ENCODE measurements at places on chromosomes 7 and 10.

GRCh38 chr10:4372601-4373000 is 453.4 kb upstream of the AKR1E2 start:
- peak; percentile 98 for DNase-seq

DNA sequence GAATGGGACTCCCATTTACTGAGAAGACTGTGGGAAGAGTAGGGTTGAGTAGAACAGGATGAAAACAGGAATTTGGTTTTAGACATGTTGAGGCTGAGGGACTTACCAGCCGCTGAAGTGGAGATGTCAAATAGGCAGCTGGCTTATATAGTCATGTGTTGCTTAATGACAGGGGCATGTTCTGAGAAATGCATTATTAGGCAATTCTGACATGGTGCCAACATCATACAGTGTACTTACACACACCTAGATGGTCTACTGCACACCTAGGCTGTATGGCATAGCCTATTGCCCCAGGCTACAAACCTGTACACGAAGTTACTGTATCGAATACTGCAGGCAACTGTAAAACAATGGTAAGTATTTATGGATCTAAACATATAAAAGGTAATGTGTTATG is 17.5 kb downstream of the ARL3 start:
- no peak for DNase-seq

- DNase-seq, result no peak
These were observed 289.1 kb downstream of the CNTNAP2 start for GRCh38 chr7:146405737-146406136.

DNA sequence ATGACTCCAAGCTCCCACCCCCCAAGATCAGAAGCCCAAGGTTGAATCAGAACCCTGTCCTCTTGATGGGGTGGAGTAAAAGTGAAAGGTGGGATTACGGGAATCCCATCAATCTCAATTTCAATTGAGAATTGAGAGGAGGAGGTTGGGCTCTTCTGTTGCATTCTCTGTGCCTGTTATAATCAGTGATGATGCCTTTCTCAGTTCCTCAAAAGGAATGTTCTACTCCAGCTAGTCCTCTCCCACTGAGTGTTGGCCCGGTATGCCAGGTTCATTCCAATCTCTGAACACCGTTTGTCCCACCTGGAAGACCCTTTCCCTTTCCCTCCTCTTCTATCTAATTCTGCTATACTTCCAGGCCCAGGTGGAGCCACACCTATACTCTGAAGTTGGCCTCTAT is 17.2 kb upstream of the XPNPEP1 start:
- DNase-seq, result no peak

- no peak for DNase-seq
These were observed 330.0 kb downstream of the ARL4A start for GRCh38 chr7:13017333-13017857.

GRCh38 chr7:74058486-74058885 is 25.1 kb upstream of the LIMK1 start:
- DNase-seq, result no peak

DNA sequence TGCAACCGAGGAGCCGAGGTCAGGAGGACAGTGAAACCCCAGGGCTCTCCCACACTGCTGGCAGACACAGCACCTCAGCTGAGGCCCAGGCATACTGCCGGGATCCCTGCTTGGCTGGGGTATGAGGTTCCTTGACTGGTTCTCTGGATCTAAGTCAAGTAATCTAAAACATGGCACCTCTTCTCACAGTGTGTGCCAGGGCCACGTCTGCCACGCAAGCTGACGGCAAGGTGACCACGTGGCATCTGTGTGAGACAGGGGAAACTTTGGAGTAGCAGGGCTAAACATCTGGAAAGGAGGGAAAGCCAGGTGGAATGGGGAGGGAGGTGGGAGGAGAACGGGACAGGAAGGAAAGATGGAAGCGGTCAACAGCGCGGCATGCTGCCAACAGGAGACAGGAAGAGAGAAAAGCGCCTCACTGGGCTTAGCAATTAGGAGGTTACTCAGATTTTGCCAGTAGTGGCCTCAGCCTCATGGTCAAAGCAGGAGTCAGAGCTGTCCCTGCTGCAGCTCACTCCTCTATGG is 103.7 kb downstream of the CXCL12 start:
- no peak for DNase-seq

GRCh38 chr10:123044391-123044790 is 35.6 kb downstream of the ACADSB start:
- no peak for DNase-seq

GRCh38 chr10:130234171-130234965 is 98.2 kb downstream of the GLRX3 start:
- DNase-seq, result no peak

DNA sequence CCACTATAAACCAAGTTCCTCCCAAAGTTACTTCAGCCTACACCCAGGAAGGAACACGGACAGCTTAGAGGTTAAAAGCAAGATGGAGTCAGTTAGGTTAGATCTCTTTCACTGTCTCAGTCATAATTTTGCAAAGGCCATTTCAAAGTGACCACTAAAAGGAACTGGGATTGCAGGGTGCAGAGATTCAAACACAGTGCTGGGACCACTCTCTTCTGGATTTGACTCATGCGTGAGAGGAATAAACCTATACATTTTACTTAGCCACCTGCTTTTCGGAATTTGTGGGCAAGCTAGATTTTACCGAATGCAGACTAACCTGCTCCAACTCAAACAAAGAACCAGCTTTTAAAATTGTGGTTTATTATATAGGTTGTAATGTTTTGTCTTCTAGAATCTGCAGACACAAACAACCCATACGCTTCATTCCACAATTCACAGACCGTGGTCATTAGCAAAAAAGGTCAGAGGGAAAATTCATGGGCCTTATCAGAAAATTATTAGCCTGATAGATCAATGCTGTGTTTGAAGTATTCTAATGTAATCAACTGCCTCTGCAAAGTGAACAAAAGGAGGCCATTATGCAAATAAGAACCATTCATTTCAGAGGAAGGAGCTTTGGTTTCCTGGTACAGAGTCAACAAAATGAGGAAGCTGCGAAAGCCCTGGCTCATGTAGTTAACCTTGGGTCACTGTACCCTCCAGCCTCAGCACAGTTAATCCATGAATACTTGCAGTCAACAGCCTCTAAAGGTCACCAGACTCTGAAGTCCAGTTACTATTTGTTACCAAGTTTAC is 342.7 kb upstream of the KLF6 start:
- no peak for DNase-seq

- DNase-seq, result no peak
These were observed 44.5 kb downstream of the LRRC18 start for GRCh38 chr10:48894911-48895802.

- DNase-seq, result no peak
These were observed 318.0 kb downstream of the C7orf25 start for GRCh38 chr7:42593860-42594259.

DNA sequence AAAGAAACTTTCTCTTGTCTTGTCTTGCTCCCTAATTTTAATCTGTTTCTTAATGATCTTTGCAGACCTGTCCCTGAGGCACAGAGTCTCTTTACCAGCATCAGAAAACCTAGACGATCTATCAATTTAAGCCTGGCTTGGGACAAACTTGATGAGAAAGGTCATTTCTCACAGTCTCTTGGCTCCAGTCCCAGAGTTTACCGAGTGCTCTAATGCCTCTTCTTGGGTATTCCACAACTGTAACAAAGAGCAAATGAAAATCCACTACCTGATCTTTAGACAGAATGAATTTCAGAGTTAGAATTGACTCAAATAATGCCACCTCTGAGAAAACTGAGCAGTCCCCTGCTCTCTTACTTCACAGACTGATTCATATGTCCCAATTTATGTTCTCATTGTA is 106.4 kb upstream of the DNAJB12 start:
- DNase-seq, result no peak

- no peak for DNase-seq
These were observed 21.3 kb downstream of the CPA1 start for GRCh38 chr7:130401578-130401977.

GRCh38 chr7:154892459-154892858 is 110.5 kb downstream of the PAXIP1 start:
- no peak for DNase-seq

DNA sequence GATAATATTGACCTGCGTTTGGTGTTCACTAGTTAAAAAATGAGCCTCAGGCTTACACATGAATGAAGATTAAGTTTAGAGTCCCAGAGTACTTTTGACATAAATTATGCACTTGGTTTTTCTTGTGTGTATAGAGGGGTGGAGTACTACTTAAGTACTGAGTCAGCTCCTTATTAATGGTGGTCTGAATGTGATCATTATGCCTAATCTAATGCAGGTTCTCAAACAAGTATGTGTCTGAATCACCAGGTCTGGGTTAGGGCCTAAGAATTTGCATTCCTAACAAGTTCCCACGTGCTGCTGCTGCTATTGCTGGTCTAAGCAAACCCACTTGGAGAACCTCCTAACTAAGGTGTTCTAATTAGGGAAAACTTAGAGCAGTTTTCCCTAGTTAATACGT is 30.7 kb upstream of the STOX1 start:
- DNase-seq, result no peak

DNA sequence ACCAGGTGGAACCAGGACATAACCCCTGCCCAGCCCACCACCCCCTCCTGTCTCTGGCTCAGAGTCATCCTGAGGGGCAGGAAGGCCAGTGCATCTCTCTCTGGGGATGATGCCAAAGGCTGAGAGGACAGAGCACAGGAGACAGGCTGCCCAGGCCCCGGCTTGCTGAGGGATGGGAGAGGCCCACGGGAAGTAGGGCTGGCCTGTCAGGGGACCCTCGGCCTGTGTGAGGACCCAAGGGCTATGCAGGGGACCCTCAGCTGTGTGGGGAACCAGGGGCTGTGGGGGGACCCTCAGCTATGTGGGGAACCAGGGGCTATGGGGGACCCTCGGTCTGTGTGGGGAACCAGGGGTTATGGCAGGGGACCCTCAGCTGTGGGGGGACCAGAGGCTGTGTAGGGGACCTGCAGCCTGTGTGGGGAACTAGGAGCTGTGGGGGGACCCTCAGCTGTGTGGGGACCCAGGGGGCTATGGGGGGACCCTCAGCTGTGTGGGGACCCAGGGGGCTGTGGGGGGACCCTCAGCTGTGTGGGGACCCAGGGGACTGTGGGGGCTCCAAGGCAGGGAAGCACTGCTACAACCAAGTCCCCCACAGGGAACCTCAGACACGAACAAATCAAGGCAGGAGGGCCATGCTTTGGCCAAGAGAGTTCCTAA is 27.7 kb downstream of the EBF3 start:
- no peak for DNase-seq

DNA sequence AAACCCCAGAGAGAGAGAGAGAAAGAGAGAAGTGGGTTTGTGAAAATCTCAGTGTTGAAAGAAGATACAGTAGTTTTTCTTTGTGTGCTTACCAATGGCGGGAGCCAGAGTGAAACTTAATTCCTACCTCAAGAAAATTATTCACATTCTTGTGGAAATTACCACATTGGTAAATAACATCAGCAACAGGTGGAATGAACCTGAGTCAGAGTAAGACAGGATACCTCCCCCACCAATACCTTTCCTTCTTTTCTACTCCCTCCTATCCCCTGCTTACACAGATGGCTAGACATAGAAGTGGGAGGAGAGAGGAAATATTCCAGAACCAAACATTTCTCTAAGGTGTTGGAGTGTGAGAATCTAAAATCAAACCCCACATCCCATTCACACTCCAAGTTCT is 793.9 kb downstream of the SORCS3 start:
- DNase-seq, result no peak

- no peak for DNase-seq
These were observed 527.4 kb upstream of the VSTM2A start for GRCh38 chr7:54014765-54015164.

GRCh38 chr7:146116521-146117222 is at the start of gene CNTNAP2:
CNTNAP2 (plus strand) TSS chr7:146116801; CDS start chr7:146116877, 76 bp downstream.
- no peak for DNase-seq

DNA sequence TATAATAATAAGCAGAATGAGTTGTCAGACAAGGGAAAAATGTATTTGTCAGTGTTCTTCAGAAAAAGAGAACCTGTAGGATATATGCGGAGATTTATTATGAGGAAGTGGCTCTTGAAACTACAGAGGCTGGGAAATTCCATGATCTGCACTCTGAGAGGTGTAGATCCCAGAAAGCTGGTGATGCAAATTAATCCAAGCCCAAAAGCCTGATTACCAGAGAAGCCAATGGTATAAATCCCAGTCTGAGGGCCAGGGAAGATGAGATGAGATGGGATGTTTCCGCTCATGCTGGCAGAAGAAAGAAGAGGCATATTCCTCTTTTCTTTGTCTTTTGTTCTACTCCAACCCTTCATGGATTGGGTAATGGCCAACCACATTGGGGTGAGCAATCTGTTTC is 732.8 kb upstream of the IGFBP3 start:
- DNase-seq, result no peak

DNA sequence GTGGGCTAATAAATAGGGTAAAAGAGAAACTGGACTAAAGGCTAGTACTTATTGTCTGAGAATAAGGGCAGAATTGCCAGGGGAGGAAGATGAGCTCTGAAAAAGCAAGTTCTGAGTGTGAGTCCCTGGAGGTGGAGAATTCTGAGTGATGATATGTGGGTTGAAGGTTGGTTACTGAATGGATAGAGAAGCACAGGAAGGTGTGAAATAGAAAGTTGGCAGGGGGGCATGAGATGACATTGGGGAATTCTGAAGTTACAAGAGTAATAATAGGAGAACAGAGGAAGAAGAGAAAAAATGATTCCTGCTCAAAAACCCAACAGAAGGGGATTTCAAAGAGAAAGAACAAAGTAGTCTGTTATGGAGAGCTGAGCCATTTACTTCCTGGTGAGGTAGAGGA is 76.9 kb downstream of the PRKCQ start:
- no peak for DNase-seq

- DNase-seq, result no peak
These were observed 417.9 kb upstream of the KLF6 start for GRCh38 chr10:4202938-4203337.

GRCh38 chr10:25294032-25294926 is 119.5 kb downstream of the GPR158 start:
- DNase-seq, result no peak

DNA sequence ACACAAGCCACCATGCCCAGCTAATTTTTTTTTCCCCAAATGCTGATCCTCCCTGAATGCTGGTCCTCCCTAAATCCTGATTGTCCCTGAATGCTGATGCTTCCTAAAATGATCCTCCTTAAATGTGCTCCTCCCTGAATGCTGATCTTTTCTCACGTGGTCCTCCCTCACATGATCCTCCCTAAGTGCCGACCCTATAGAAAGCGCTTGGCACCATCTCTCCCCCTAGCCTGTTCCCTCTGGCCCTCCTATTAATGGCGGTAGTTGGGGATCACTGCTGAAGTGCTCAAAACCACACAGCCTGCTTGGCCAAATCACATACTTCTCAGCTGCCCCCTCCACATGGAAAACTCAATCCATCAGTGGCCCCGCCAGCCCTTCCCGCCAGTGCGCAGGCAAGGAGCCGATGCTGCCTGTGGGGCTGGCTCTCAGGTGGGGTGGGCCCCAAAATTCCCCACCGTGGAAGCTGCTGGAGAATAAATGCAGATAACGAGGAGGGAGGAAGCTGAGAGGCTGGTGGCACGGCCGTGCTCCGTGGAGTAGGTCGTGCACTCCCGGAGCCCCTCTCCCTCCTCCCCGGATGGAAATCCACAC is 42.9 kb downstream of the COL26A1 start:
- DNase-seq, result no peak

- DNase-seq, result no peak
These were observed 79.5 kb upstream of the FAM20C start for GRCh38 chr7:112881-113280.

- DNase-seq, result peak; percentile 16
These were observed at the start of gene TMEM168 for GRCh38 chr7:112789817-112790585. TMEM168 (minus strand) TSS chr7:112790393; CDS start chr7:112784825, 5,568 bp downstream.

Data from AG09309 (cell line).